Iris pigment epithelial cell (primary cell): ENCODE measurements at places on chromosomes 5 and 9.
A peak's percentile ranks its signal among the peaks of the same experiment; 100 is the strongest.

GRCh38 chr5:59069438-59070079 is 486.7 kb downstream of the RAB3C start:
- peak; percentile 97 for DNase-seq

DNA sequence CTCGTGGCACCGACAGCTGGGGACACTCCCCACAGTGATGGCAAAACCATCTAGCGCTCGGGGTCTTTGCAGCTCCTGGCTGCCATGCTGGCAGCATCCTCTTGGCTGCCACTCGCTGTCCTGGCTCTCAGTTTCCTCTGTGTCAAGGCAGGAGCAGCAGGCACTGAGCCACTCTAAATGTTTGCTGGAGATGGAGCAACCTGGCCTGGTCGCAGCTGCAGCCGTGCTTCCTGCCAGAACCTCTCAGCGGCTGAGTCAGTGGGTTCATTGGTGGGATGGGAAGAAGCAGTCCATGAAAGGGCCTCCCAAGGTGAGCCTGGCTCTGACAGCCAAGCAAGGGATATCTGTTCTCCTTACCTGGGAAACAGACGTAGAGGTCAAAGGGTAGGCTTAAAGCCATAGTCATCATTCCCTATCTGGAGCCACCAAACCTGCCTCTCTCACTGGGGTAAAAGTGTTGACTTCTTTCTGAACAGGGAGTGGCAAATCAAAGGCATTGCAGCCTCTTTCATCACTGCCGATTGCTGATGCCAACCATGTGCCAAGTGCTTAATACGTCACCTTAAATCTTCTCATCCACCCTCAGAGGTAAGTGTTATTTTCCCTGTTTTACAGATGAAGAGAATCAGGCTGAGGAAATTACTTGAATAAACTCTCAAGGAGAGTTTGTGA is 304.8 kb upstream of the ZNF462 start:
- no peak for DNase-seq

DNA sequence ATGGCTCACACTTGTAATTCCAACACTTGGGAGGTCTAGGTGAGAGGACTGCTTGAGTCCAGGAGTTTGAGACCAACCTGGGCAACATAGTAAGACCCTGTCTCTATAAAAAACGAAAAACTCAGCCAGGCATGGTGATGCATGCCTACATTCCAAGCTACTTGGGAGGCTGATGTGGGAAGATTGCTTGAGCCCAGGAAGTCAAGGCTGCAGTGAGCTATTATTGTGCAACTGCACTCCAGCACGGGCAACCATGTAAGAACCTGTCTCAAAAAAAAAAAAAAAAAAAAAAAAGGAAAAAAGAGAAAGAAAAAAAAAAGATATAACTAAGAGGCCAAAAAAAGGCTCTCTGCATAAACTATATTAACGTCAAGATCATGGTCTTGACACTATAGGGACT is 27.3 kb downstream of the GIN1 start:
- peak; percentile 55 for DNase-seq

DNA sequence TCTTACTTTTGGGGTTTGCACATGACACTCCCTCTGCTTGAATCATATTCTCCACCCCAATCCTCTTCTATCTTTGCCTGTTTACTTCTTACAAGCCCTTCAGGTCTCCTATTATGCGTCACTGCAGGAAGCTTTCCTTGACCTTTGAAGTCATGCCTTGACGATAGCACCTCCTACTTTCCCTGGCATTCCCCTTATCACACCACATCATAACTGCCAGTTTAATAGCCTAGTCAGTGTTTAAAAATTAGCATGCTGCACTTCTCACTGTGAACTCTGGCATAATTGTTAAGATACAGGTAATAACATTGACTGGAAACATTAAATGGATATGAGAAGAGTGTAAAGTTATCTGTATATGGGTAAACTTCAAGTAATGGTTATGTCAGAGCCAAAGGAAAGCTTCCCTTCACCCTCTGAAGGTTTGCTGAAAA is 37.1 kb upstream of the CEP120 start:
- DNase-seq = peak; percentile 75

DNA sequence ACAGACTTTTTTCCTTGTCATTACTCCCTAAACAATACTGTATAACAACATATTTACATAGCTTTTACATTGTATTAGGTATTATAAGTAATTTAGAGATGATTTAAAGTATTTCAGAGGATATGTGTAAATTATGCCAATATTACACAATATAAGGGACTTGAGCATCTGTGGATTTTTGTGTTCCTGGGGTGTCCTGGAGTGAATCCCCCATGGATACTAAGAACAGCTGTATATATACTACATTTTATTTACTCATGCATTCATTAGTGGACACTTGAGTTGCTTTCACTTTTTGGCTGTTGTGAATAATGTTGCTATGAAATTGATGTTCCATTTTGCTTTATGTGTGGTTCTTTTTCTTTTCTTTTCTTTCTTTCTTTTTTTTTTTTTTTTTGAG is 348.8 kb downstream of the SH3GL2 start:
- no peak for DNase-seq
